ENCODE measurements at places on chromosomes 6 and 20.

GRCh38 chr20:19929012-19929360 is 88.2 kb upstream of the NAA20 start:
- DNase-seq, result no peak

DNA sequence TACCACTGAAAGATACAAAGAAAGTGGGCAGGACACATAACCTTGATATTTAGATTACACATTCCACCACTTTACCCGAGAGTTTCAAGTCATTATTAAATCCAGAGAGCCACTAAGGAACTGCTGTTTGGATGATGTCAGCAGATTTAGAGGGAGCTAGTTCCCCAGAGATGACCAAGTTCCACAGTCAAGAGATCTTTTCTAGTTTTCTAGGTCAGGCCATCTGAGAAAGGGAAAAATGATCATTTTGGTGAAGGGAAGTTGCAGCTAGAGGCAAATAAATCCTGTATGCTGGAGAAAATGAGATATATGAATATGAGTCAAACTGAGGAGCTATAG is 147.8 kb downstream of the HS3ST5 start:
- DNase-seq, result no peak

- peak; percentile 50 for DNase-seq
These were observed 1.1 kb downstream of the SOX4 start for GRCh38 chr6:21594416-21595281.

GRCh38 chr6:73377225-73377624 is 7.5 kb upstream of the OOEP start:
- DNase-seq, result no peak

GRCh38 chr20:63303095-63303666 is 10.2 kb downstream of the COL20A1 start:
- no peak for DNase-seq

GRCh38 chr20:32019156-32019510 is 8.9 kb downstream of the CCM2L start:
- no peak for DNase-seq

- DNase-seq, result no peak
These were observed 1289.1 kb upstream of the ADGRB3 start for GRCh38 chr6:67345946-67346345.

- DNase-seq, result no peak
These were observed 39.6 kb upstream of the SPTLC3 start for GRCh38 chr20:12969071-12969669.

- no peak for DNase-seq
These were observed 378.4 kb downstream of the ARHGAP18 start for GRCh38 chr6:129331450-129332138.

DNA sequence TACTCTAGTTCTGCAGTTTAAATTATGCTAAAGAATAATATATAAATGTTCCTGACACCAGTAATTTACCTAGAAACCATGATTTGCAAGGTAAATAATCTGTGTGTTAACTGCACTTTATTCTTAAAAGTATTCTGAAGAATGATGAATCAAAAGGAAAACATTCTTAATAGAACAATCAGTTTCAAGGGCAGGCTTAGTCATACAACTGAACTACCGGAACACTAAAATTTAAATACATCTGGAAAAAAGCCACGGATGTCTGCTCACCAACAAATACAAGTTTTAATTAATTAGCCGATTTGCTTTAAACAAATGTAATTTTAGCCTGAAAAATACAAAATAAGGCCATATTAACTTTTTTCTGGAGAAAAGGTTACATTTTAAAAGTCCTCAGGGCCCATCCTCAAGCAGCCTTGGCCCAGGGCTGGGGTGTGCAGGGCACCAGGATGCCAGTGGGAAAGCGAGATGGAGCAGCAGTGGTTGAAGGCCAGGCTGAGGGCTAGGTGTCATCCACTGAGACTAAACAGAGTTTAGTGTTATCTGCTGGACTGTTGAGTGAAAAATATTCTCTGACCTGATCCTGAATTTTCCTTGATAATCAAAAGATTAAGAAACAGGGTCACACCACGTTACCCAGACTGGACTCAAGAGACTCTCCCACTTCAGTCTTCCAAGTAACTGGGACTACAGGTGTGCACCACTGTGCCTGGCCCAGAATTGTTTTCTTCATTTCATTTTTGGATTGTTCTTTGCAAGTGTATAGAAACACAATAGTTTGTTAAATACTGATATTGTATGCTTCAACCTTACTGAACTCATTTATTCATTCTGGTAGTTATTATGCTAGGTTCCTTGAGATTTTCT is 88.2 kb upstream of the DST start:
- no peak for DNase-seq

Data from activated T-cell treated with anti-CD3 and anti-CD28 coated beads, Interleukin-2, amount 50 U/mL, for 1 hour (primary cell).